ENCODE measurements at places on chromosomes 2 and 18.

DNA sequence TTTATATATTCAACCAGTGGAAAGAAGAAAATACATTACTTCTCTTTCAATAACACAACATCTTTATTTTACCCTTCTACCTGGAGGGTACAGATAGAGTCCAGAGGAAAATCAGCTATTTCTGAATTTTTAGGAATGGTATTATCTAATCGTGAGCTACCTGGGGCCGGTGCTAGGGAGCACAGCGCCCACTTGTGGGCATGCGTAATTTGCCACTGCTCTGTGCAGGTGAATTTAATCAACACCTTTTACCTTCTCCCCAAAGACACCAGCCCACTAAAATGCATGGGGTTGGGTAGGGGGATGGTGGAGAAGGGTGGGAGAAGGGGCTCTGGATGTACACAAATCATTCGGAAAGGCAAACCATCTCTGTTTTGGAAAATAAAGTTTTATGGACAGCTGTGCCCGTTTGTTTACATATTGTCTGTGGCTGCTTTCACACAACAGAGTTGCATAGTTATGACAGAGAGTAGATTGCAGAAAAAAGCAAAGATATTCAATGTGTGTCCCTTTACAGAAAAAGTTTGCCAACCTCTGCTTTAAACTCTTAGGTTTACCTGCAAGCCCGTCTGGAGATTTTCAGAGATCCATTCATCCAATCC, 51.5 kb upstream of the DCC start:
- DNase-seq, result no peak

- no peak for DNase-seq
These were observed 142.3 kb upstream of the FBXO11 start for GRCh38 chr2:48048476-48049171.

- DNase-seq, result no peak
These were observed 180.6 kb upstream of the EPAS1 start for GRCh38 chr2:46116553-46116991.

DNA sequence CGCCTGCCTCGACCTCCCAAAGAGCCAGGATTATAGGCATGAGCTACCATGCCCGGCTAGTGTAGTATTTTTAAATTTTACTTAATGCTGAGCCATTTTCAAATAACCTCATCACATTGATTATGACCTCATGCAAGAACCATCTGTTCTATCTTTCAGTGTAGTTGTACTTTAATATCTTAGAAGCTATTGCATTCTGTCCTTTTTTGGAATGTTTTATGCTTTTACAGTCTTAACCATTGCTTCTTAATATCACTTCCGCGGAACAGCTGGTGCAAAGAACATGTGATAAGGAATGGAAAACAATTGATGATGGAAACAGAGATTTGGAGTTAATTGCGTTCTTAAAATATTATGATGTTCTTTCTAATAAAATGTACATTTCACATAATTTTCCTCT, 2.7 kb downstream of the GEN1 start:
- DNase-seq, result no peak

DNA sequence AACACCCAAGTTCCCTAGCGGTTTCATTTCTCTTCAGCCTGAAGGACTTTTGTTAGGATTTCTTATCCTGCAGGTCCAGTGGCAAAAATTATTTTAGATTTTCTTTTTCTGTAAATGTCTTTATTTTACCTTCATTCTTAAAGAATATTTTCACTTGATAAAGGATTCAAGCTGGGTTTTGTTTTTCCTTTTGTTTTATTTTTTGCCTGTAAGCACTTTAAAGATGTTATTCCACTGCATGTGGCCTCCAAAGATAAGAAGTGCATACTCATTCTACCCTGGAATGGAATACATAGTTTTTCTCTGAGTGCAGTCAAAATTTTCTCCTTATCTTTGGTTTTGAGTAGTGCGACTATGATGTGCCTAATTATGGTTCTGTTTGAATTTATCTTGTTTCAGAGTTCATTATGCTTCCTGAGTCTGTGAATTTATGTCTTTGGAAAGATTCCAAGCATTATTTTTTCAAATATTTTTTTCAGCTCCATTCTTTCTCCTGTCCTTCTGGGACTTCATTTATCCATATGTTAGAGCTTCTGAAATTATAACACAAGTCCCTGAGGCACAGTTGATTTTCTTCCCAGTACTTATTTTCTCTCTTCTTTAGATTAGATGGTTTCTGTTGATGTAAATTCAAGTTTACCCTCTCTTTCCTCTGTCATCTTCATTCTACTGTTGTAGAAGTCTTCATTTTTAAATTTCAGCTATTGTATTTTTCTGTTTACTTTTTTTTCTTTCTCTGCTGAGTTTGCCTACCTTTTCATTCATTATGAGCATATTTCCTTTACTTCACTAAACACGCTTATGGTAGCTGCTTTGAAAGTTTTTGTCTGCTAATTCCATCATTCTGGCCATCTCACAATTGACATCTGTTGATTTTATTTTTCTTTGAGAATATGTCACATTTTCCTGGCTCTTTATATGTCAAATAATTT, 69.6 kb downstream of the MAPRE2 start:
- no peak for DNase-seq

- DNase-seq, result no peak
These were observed 21.2 kb upstream of the MAP3K20 start for GRCh38 chr2:173054466-173054865.

- no peak for DNase-seq
These were observed 473.0 kb upstream of the TNP1 start for GRCh38 chr2:217332866-217333265.

- peak; percentile 84 for DNase-seq
These were observed at the start of gene DNMT3A for GRCh38 chr2:25341753-25342371. TSS of gene DNMT3A (minus strand) at chr2:25341925. CDS start at chr2:25313984, 27,941 bp downstream.

DNA sequence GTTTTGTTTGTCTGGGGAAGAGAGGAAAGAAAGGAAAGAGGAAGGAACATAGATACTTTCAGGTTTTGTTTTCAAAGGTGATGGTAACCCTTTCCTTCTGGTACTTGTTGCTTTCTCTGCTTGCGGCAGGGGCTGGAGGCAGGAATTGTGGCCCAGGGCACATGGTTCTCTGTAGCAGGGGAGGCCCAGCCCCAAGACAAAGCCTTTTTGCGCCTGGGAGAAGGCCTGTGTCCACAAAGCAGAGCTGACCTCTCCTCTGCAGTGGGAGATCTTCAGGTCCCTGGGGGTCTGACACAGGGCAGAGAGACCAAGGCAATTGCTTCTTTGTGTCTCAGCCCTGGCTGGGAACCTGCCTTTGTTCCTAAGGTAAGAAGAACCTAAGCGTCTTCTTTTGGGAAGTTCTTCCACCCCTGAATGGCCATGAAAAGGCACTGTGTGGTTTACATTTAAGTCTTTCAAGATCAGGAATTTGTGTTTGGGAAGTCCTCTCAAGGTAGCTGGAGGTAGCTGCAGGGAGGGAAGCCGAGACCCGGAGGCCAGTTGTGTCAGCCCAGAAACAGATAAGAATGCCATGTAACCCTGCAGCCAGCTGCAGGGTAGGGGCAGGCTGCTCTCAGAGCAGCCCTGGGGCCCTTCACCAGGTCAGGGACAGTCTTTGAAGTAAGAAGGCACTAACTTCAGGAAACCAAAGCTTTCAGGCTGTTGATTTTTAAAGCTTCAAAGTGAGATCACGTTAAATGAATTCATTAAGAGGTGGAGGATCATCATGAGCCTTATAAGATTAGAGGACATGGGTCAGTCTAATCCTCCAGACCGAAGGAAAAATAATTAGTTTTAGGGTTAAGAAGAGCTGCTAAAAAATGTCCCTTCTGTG, 119.3 kb downstream of the STPG4 start:
- no peak for DNase-seq

GRCh38 chr2:128380061-128380889, 61.6 kb upstream of the HS6ST1 start:
- no peak for DNase-seq
